Kidney capillary endothelial cell (primary cell): ENCODE measurements at places on chromosomes 2 and 18.

DNA sequence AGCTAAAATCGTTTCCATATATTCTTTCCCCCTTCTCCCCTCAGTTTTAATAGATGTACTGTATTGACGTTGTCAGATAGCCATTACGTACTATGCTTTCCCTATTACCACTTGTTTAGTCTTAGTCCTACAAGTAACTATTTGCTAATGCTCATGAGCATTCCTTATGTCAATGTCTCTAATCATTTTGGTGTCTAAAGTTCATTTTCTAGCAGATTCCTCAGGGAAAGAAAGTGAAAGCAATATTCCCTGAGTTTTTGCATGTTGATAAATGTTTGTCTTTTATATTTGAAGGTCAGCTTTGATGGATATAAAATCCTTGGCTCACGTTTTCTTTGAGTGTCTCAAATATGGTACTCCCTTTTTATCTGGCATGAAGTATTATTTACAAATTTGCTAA is 253.3 kb upstream of the STON1 start:
- DNase-seq: no peak

- DNase-seq: no peak
Observed at GRCh38 chr2:47303341-47304148, 99.4 kb upstream of the MSH2 start.

DNA sequence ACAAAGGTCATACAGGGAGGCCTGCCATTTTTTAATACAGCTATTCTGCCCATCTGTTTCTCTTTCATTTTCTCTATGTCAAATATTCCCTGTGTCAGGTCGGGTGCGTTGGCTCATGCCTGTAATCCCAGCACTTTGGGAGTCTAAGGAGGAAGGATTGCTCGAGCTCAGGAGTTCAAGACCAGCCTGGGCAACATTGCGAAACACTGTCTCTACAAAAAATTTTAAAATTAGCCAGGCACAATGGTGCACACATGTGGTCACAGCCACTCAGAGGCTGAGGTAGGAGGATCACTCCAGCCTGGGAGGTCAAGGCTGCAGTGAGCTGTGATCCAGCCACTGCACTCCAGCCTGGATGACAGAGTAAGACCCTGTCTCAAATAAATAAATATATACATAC is 34.7 kb downstream of the TMEM37 start:
- DNase-seq: no peak

- no peak for DNase-seq
Observed at GRCh38 chr2:30545875-30546274, 98.8 kb downstream of the LCLAT1 start.

DNA sequence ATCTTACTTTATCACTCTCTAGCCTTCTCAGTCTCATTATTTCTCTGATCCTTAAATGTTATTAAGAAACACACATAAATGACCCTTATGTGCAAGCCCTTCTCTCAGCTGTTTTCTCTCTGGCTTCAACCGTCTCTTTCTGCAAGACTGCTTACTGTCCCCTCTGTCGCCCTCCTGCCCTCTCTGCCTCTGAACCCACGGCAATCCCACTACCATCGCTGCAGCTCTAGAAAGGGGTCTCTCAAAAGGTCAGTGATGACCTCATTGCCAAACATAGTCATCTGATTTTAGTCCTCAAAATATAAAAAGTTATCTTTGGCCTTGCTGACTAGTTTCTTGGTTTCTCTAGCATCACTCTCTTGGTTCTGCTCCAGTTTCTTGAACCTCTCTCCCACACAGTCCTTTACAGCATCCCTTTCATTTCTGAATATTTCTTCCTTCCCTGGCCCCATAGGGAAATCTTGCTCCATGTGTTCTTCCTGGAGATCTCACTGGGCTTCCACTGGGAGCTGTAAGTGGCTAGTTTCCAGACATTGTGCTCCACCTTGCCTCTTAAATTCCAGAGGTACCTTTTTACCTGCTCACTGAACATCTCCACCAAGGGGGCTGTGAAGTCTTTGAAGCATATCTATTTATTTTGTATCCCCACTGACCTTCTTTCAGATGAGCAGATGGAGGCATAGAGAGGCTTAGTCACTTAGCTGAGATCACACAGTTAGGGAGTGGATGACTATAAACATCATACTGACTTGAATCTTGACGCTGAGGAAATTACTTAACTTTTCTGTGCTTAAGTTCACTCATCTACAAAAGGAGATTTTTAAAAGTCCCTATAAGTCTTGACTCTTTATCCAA is 96.2 kb downstream of the PDE1A start:
- no peak for DNase-seq

GRCh38 chr18:7521226-7521856 is 45.8 kb upstream of the PTPRM start:
- no peak for DNase-seq

DNA sequence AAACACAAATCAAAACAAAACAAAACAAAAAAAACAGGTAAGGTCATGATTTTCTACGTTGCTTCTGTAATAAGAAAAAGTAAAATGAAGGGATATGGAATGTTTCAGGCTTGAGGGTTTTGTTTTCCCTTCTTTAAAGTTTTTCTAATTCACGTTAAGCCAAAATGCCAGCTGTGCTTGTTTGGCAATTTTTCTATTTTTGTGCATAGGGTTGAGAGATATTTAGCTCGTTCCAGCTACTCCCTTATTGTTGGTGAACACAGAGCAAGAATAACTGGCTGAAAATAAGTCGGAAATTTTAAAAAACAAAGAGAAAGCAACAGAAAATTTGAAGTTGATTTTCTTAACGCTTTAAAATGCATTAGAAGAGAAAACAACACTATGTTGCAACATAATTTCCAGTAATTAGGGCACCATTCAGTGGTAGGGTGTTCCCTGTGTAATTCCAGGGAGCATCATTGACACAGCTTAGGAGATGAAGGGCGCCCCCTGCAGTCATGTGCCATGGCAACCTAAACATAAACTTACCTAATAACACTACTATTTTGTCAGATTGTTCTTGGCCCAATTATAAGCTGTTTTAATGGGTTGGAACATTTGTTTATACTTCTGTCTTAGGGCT is 99.5 kb downstream of the DTNA start:
- DNase-seq: peak; percentile 17

DNA sequence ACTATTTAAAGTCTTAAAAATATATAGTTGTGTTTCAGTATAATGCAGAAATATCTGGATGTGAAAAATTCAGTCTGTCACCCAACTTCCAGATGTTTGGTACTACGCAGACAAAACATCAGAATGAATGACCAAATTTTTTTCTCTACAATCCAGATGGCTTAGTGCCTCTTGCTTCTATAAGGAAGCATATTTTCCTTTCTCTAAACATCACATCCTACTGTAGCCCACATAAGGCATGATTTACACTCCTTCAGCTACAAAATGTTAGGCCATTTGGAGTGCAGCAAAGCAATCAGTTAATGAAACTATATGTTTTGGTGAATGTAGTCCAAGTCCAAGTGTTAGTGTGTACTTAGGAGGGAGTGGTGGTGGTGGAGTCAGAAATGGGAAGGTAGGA is 162.9 kb upstream of the SIX2 start:
- no peak for DNase-seq

GRCh38 chr2:86021396-86022378 is 84.0 kb downstream of the POLR1A start:
- DNase-seq: no peak

GRCh38 chr2:159155320-159155719 is 131.2 kb downstream of the WDSUB1 start:
- DNase-seq: no peak

GRCh38 chr2:241771286-241772062 is 5.1 kb upstream of the GAL3ST2 start:
- DNase-seq: no peak

GRCh38 chr2:149735237-149735958 is 147.8 kb upstream of the MMADHC start:
- no peak for DNase-seq

GRCh38 chr18:68172842-68173549 is 541.9 kb downstream of the TMX3 start:
- no peak for DNase-seq

DNA sequence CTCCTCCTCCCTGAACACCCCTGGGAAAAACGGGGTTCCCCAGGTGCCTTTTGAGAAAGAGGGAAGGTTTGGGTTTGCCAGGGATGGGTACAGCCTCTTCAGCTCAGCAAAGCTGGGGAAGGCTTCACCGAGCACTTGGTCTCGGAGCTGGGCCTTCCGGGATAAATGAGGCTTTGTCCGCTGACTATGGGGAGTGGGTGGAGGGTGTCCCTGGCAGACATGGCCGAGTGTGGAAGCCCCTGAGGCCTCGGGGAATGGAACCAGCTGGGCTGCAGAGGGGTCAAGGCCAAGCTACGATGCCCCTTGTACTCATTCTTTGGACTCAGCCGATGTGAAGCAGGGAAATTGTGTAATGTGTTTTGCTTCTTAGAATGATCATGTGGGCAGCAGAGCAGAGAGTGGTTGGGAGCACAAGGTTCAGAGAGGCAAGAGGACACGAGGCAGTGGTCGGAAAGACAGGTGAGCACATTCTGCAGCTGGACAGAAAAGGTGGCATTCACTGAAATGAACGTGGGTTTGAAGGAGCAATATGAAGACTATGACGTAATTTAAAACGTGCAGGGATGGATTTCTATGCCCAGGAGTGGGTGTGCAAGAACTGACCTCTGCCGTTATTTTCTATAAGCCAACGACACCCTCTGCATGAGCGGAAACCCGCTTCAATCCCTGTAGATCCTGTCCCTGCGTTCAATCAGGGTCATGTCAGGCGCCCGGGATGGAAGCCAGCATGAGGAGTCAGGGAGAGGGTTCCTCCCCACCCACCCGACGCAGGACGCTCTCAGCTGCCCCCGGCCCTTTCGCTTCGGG is 142.6 kb downstream of the PXDN start:
- DNase-seq: no peak

- no peak for DNase-seq
Observed at GRCh38 chr18:21943456-21943855, 202.9 kb downstream of the MIB1 start.

GRCh38 chr2:17362956-17363355 is 155.3 kb downstream of the RAD51AP2 start:
- no peak for DNase-seq

- no peak for DNase-seq
Observed at GRCh38 chr2:23241121-23241520, 143.9 kb upstream of the KLHL29 start.

GRCh38 chr2:50448556-50448955 is 583.4 kb downstream of the NRXN1 start:
- no peak for DNase-seq

DNA sequence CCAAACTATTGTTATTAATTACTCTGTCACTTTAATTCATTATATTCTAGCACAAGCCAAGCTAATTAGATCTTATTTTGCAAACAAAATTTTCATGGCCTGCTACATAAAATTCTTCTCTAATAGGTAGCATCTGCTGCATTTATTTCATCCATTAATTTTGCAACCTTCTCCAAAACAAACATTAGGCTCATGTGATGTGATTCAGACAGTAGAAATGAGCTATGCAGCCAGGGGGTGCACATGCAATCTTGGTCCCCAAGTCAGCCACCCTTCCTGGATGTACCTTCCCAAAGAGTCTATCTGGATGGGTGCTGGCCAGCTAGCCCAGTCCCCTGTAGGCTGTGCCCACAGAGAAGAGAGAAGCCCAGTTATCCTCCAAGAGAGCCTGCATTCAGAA is 242.1 kb upstream of the OSR1 start:
- no peak for DNase-seq
